Lower lobe of right lung (tissue), 2 donors: ENCODE measurements at places on chromosomes 3 and 15. TPM values are rescaled to one million over a fixed set of nuclear protein-coding genes. Genes with fewer than 3 reads are reported as not detected.

DNA sequence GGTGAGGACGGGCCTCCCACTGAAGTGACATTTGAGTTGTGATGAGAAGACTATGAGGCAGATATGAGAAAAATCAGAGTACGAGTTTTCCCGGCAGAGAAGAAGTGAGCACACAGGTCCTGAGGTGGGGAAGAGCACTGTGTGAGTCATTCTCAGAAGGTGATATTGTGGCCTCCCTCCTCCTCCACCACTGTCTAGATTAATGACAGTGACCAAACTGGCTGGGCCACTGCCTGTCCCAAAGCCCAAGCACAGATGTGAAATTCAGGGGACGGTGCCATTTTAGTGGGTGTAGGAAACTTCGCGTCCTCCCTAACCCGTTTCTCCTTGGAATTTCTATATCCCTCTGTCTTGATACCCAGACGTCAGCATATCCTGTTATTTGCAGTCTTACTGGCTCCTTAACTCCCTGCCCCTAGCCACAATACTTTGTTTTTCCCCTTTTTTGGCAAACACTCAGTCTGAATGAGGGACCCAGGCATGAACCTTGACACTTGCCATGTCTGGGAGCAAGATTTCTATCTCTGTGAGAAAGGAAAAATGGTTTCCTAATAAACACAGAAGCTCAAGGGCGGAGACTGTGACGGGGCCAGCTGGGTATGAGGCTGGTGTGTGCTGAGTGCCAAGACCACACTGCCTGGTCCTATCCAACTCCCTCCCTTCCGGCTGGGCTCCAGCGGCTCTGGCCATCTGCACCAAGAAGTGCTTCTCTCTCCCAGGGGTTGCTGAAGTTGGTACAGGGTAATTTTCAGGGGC lies 15.2 kb downstream of the PRICKLE2 start:
- DNase-seq: peak; percentile 61
- no peaks in the 10 kb centered on the region for H3K36me3 ChIP-seq
- H3K27ac ChIP-seq: peak overlapping the region; percentile 51
- H3K4me1 ChIP-seq: peaks cover 52% of the 10 kb centered on the region
- H3K27me3 ChIP-seq: no peaks in the 10 kb centered on the region

The CPEB1 gene
- 2.7 TPM for total RNA-seq

DNA sequence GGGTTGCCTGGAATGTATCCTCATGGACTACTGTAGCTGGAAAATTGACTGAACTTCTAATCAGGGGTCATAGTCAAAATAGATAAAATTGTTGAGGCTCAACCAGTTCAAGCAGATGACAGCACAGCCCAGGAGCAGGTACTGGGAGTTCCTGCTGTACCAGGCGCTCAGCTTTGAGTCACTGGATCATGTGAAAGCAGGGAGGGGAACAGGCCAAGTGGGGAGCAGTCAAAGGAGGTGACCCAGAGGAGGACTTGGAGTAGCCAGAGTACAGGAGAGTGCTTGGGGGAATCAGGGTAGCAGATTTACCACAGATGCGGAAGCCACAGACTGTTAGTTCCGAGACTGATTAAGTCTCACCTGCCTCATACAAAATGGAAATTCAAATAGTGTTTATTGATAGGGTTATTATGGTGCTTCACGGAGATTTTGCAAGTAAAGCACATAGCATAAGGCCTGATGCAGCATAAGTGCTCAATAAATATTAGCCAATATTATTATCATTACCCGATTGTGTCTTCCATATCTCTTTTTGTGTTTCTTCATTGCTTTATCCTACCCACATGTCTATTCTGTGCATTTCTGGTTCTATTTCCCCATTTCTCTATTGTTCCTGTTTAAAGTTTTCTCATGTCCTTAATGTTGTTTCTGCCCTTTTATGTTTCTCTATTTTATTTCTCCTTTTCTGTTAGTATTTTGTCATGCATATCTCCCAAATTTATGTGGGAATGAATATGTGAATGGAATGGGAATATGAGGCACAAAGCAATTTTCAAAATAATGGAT lies 369.2 kb upstream of the MCTP2 start:
- H3K36me3 ChIP-seq: no peaks in the 10 kb centered on the region
- peaks cover 4% of the 10 kb centered on the region for H3K4me1 ChIP-seq
- peak overlapping the region; percentile 52 for H3K27ac ChIP-seq
- no peak overlapping the region for H3K4me3 ChIP-seq
- H3K27me3 ChIP-seq: no peaks in the 10 kb centered on the region
- DNase-seq: peak; percentile 46

The CCRL2 gene
- total RNA-seq: 23.5 TPM

The HIGD2B gene
- total RNA-seq: not detected

- H3K4me3 ChIP-seq: no peak overlapping the region
- H3K36me3 ChIP-seq: no peaks in the 10 kb centered on the region
- no peaks in the 10 kb centered on the region for H3K27me3 ChIP-seq
- no peak for DNase-seq
- no peak overlapping the region for H3K27ac ChIP-seq
These were observed 155.1 kb upstream of the TBL1XR1 start for GRCh38 chr3:177352424-177352823.

- peaks cover 30% of the 10 kb centered on the region for H3K4me1 ChIP-seq
- no peak overlapping the region for H3K4me3 ChIP-seq
- H3K27ac ChIP-seq: peak overlapping the region; percentile 81
- DNase-seq: no peak
- no peaks in the 10 kb centered on the region for H3K27me3 ChIP-seq
These were observed 320.8 kb upstream of the CTNNB1 start for GRCh38 chr3:40878464-40878905.

- no peaks in the 10 kb centered on the region for H3K27me3 ChIP-seq
- H3K27ac ChIP-seq: peak overlapping the region; percentile 84
- no peaks in the 10 kb centered on the region for H3K36me3 ChIP-seq
- peaks cover 23% of the 10 kb centered on the region for H3K4me1 ChIP-seq
These were observed 32.5 kb upstream of the ZNF445 start for GRCh38 chr3:44510000-44510368.

DNA sequence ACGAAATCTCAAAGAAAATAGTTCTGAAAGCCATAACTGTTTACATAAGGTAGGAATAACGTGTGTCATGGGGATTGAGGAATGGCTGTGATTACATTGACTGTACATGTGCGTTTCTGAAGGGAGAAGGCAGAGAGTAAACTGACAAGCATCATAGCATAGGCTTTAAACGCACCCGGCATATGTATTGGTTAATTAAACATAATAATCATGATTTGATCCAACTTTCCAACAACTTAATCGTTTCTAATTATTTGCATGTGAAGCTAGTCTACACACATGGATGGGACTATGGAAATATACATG lies 3.3 kb downstream of the TMEM108 start:
- DNase-seq: no peak
- H3K4me1 ChIP-seq: peaks cover 16% of the 10 kb centered on the region
- H3K36me3 ChIP-seq: no peaks in the 10 kb centered on the region
- H3K4me3 ChIP-seq: no peak overlapping the region
- H3K27ac ChIP-seq: no peak overlapping the region

DNA sequence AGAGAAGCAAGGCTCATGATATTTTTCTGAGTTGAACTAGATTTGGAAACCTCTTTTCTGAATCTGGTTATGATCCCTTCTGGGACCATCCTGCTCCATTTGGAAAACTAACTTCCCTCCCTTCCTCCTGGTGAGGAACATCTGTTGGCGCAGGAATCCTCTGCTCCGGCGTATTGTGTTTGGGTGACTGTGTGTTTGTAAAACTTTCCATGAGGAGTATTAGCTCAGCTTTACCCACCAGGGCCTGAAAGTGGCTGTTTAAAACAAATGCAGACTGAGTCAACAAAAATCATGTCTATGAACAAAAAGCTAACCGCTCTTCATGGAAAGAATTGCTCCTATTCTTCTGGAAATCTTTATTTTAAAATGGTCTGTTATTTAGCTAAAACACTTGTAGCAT lies 17.7 kb downstream of the STARD9 start:
- H3K27me3 ChIP-seq: no peaks in the 10 kb centered on the region
- no peak for DNase-seq
- no peak overlapping the region for H3K4me3 ChIP-seq

The IL17RD gene
- 2.4 TPM for total RNA-seq

- H3K4me1 ChIP-seq: no peaks in the 10 kb centered on the region
- H3K27ac ChIP-seq: peak overlapping the region; percentile 28
- no peaks in the 10 kb centered on the region for H3K27me3 ChIP-seq
- H3K36me3 ChIP-seq: no peaks in the 10 kb centered on the region
- no peak overlapping the region for H3K4me3 ChIP-seq
- DNase-seq: no peak
These were observed 143.6 kb downstream of the ANO10 start for GRCh38 chr3:43478118-43478785.

- H3K27ac ChIP-seq: no peak overlapping the region
- no peaks in the 10 kb centered on the region for H3K27me3 ChIP-seq
- H3K36me3 ChIP-seq: no peaks in the 10 kb centered on the region
- H3K4me1 ChIP-seq: peaks cover 9% of the 10 kb centered on the region
These were observed 112.7 kb downstream of the CHSY1 start for GRCh38 chr15:101138913-101139880.

- H3K27ac ChIP-seq: no peak overlapping the region
- H3K4me1 ChIP-seq: no peaks in the 10 kb centered on the region
- no peak overlapping the region for H3K4me3 ChIP-seq
- H3K27me3 ChIP-seq: no peaks in the 10 kb centered on the region
These were observed 394.2 kb upstream of the CBLB start for GRCh38 chr3:106263011-106263410.

The RHCG gene
- not detected for total RNA-seq

DNA sequence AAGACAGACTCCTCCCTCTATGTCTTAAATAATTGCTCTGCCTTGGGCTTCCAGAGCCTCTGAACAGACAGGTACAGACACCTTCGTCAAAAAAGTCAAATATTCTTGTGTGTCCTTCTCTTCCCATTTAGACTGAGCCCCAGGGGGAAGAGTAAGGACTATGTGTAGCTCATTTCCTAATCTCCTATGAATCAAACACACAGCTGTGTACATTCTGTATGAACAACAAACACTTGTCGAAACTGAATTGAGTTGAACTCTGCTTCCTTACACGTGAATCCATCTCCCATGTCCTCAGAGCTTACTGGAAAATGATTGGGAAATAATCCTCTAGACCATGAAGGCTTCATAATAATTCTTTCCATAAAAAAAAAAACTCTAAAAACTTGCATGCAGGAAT lies 80.8 kb downstream of the MOBP start:
- no peak overlapping the region for H3K27ac ChIP-seq
- H3K4me1 ChIP-seq: no peaks in the 10 kb centered on the region
- DNase-seq: no peak

DNA sequence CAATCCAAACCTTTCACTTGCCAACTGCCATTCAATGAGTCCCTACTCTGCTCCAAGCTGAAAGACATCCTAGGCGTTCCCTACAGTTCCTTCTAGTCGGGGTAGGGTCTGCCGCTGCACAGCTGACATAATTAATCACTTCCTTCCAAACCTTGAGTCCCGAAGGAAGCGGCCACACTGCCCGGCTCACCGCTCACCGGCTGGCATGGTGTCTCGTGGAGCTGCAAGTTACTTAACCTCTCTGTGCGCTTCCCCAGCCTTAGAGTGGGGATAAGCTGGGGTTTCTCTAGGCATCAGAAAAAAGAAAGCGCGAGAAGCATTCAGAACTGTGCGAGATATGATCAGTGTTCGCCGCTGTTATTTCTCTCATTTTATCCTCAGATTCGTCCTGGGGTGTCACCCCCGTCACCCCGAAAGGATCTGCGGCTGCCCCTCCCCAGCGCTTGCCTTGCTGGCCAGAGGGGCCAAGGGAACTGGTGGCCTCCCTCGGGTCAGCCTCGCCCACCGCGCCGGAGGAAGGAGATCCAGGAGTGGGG lies 748 bp downstream of the MRPS25 start:
- H3K27me3 ChIP-seq: no peaks in the 10 kb centered on the region
- peak overlapping the region; percentile 85 for H3K27ac ChIP-seq
- H3K4me3 ChIP-seq: peak overlapping the region; percentile 84
- H3K36me3 ChIP-seq: peaks cover 4% of the 10 kb centered on the region
- H3K4me1 ChIP-seq: peaks cover 16% of the 10 kb centered on the region
- DNase-seq: no peak

- no peak overlapping the region for H3K4me3 ChIP-seq
- no peaks in the 10 kb centered on the region for H3K4me1 ChIP-seq
- H3K27ac ChIP-seq: no peak overlapping the region
- no peaks in the 10 kb centered on the region for H3K27me3 ChIP-seq
- no peaks in the 10 kb centered on the region for H3K36me3 ChIP-seq
- DNase-seq: no peak
These were observed 448.5 kb downstream of the NAALADL2 start for GRCh38 chr3:175307642-175308041.

The AADACL2 gene
- total RNA-seq: 0.21 TPM

DNA sequence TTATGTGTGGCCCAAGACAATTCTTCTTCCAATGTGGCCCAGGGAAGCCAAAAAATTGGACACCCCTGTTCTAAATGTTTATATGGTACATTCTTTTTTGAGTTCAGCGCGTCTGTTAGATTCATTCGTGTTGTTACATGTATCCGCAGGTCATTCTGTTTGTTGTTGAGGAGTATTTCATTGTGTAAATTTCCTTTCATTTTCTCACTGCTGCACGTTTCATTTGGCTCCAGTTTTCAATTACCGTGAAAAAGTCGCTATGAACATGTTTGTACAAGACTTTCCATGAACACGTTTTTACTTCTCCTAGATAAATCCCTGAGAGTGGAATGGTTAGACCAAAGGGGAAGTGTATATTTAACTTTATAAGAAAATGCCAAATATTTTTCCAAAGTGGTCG lies 7.5 kb upstream of the OPA1 start:
- no peak overlapping the region for H3K27ac ChIP-seq
- H3K27me3 ChIP-seq: no peaks in the 10 kb centered on the region
- no peak overlapping the region for H3K4me3 ChIP-seq
- no peaks in the 10 kb centered on the region for H3K36me3 ChIP-seq

- H3K27ac ChIP-seq: peak overlapping the region; percentile 49
- no peaks in the 10 kb centered on the region for H3K36me3 ChIP-seq
- peaks cover 67% of the 10 kb centered on the region for H3K4me1 ChIP-seq
- peak; percentile 86 for DNase-seq
These were observed 7.7 kb downstream of the TNK2 start for GRCh38 chr3:195900436-195901355.
